ENCODE measurements at places on chromosomes 12 and 14. TPM values are rescaled to one million over a fixed set of nuclear protein-coding genes. Genes with fewer than 3 reads are reported as not detected.

GRIN2B gene
- 2.6 TPM for total RNA-seq

MIPOL1 gene
- 65.0 TPM for total RNA-seq

SLC10A1 gene
- total RNA-seq = 2.4 TPM

RPS6KL1 gene
- 21.4 TPM for total RNA-seq

ACOT4 gene
- 4.3 TPM for total RNA-seq

MORN3 gene
- 1.9 TPM for total RNA-seq

BRMS1L gene
- total RNA-seq = 12.0 TPM

KRT74 gene
- 3.4 TPM for total RNA-seq

CD69 gene
- total RNA-seq = 5.1 TPM

FGF6 gene
- 1.4 TPM for total RNA-seq

DIO2 gene
- 4.8 TPM for total RNA-seq

WNT1 gene
- not detected for total RNA-seq

OR4E2 gene
- 8.4 TPM for total RNA-seq

YAF2 gene
- total RNA-seq = 29.1 TPM

LRP1 gene
- 277 TPM for total RNA-seq

PRDM4 gene
- total RNA-seq = 19.3 TPM

NCOR2 gene
- total RNA-seq = 129 TPM

NEDD8 gene
- 68.6 TPM for total RNA-seq

IL26 gene
- not detected for total RNA-seq

KLRF2 gene
- total RNA-seq = not detected

KLRF1 gene
- total RNA-seq = 1.9 TPM

LUM gene
- total RNA-seq = 4,507 TPM

HOXC10 gene
- 3.4 TPM for total RNA-seq

TOMM20L gene
- not detected for total RNA-seq

SMCO2 gene
- 14.2 TPM for total RNA-seq

MON2 gene
- total RNA-seq = 93.9 TPM

SLC5A8 gene
- 1.7 TPM for total RNA-seq

IFNG-AS1 gene
- total RNA-seq = 3.9 TPM

CLEC4A gene
- 4.3 TPM for total RNA-seq

LMNTD1 gene
- total RNA-seq = not detected

HOXC13 gene
- total RNA-seq = 1.2 TPM

NPFF gene
- total RNA-seq = not detected

CMTM5 gene
- total RNA-seq = 0.96 TPM

TRHDE gene
- 94.6 TPM for total RNA-seq

TAS2R19 gene
- 21.9 TPM for total RNA-seq

TARBP2 gene
- 21.7 TPM for total RNA-seq

WASHC4 gene
- 174 TPM for total RNA-seq

TSHR gene
- 13.0 TPM for total RNA-seq

TBX3 gene
- total RNA-seq = 8.2 TPM

SYCP3 gene
- 5.5 TPM for total RNA-seq

KCNK10 gene
- 2.9 TPM for total RNA-seq

FAM186B gene
- total RNA-seq = not detected

B4GALNT3 gene
- 6.7 TPM for total RNA-seq

MMP17 gene
- not detected for total RNA-seq
